Activated T-helper 9 cell treated with anti-CD3 and anti-CD28 coated beads, Interleukin-2, amount 50 U/mL, for 16 hours (primary cell): ENCODE measurements at places on chromosomes 7 and 10.

- no peak for DNase-seq
These were observed 52.6 kb downstream of the EVX1 start for GRCh38 chr7:27295236-27295635.

- DNase-seq = no peak
These were observed 982 bp downstream of the PGAM1 start for GRCh38 chr10:97426776-97427570.

DNA sequence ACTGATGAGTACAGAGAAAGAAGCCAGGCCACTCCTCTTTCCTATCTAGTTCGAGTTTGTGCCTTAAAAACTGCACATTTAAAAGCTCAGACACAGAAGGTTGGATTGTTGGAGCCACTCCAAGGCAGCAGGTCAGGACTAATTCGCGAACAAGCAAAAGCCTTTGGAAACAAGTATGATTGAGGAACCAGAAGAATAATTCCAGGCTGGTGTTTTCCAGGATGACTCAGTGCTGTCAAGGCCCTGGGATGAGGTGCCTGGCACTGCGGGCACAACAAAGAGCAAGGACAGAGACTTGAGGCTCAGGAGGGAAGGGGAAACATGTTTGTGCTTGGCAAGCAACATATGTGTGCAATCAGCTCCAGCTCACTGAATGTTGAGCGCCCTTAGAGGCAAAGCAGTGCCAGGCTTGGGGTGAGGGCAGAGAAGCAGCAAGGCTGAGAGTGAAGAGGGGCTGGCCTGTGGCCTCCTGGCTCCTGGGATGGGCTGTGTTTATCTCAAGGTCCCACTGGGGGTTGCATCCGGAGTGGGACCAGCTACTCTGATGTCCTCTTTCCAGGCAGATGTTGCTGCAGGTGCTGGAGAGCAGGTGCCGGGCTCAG is 44.1 kb downstream of the VSTM4 start:
- no peak for DNase-seq

GRCh38 chr10:59075576-59075975 is 100.9 kb upstream of the PHYHIPL start:
- DNase-seq = no peak

DNA sequence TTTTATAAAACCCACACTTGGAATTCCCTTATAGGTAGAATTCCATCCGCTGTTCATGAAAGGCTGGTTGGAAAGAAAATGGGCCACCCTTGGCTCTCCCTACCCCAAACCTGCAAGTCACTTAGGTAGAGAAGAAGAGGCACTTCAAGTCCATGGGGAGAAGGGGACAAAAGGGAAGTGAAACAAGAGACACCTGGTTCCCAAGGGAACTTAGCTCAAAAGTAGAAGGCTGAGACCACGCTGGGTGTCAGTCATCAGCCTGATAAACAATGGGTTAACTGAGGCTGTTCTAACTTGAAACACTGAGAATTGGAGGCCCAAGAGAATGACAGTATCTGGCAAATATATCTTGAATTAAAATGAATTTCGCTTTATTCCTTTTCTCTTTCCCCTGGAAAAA is 330.8 kb upstream of the NFE2L3 start:
- DNase-seq = no peak

DNA sequence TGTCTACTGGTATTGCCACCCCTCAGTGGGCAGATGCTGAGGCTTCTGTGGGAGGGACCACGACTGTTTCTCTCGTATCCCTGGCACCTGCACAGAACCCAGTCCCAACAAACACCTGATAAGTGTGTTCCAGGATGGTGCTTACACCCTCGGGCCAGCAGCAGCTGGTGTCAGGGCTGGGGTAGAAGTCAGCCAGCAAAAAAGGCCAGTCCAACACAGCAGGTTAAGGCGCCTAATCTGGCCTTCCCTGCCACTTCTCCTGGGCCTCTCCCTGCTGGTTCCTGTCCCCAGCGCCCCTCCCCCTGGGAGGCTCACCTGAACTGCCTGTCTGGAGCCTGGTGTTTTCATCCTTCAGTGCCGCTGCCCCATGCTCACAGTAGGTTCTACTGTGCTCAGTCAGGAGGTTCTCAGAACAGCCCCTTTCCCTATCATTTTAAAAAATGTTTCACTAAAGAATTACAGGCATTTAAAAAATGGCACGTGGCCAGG is 20.0 kb downstream of the PODXL start:
- no peak for DNase-seq

DNA sequence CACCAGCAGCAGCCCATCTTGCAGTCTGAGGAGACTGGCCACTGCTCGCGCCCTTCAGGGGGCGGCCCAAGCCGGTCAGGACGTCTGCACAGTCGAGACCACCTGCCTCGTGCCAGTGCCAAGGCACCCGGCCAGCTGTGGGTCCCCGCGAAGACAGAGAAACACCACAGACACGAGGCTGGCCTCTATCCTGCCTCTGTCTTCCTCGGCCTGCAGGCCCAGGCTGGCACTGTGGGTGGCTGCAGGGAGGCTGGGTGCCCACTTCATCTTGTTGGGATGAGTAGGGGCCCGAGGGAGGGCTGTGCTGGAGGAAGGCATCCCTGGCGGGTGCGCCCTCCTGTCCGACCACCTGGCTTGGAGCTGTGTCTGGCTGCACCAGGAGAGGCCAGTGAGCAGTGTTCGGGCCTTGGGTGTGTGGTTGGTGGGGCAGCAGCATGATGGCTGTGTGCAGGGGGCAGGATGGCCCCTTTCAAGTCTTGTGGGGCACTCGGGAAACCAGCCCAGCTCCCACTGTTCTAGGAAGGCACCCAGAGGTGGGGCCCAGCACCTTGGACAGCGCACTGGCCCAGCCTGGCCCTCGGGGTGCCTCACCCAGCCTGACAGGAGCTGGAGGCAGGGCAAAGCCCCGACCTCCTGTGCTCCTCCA is 7.3 kb downstream of the DPYSL4 start:
- DNase-seq = no peak

- DNase-seq = no peak
These were observed 30.6 kb upstream of the RAPGEF5 start for GRCh38 chr7:22387583-22387982.

DNA sequence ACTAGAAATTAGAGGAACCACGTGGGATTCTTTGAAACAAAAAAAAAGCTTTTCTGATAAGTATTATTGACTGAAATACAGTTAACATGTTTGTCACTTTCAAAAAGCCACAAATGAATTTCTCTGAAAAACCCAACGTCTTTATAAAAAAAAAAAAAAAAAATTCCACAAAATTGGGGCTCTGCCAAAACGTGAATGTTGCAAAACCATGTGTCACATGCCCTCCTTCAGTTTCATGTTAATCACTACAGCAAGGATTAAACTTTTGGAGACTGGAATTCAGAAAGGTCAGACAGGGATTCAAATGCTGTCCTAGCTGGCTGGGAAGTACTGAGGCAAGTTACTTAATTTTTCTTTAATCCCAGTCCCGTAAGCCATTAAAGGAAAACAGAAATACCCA is 278.0 kb upstream of the KLF14 start:
- no peak for DNase-seq

DNA sequence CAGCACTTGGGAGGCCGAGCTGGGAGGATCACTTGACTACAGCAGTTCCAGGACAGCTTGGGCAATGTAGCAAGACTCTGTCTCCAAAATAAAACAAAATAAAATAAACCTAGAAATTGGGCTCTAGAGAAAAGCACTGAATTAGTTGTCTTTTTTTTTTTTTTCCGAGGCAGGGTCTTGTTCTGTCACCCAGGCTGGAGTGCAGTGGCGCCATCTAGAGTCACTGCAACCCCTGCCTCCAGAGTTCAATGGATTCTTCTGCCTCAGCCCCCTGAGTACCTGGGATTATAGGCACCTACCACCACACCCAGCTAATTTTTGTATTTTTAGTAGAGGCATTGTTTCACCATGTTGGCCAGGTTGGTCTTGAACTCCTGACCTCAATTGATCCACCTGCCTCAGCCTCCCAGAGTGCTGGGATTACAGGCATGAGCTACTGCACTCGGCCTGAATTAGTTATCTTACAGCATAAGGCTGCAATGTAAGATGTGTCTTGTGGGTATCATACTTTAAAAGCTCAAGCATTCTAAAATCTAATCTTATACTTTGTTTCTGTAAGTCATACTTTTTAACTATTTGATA is 12.8 kb downstream of the MEIG1 start:
- DNase-seq = peak; percentile 19

- DNase-seq = no peak
These were observed 1148.5 kb upstream of the CELF2 start for GRCh38 chr10:9869205-9869604.

DNA sequence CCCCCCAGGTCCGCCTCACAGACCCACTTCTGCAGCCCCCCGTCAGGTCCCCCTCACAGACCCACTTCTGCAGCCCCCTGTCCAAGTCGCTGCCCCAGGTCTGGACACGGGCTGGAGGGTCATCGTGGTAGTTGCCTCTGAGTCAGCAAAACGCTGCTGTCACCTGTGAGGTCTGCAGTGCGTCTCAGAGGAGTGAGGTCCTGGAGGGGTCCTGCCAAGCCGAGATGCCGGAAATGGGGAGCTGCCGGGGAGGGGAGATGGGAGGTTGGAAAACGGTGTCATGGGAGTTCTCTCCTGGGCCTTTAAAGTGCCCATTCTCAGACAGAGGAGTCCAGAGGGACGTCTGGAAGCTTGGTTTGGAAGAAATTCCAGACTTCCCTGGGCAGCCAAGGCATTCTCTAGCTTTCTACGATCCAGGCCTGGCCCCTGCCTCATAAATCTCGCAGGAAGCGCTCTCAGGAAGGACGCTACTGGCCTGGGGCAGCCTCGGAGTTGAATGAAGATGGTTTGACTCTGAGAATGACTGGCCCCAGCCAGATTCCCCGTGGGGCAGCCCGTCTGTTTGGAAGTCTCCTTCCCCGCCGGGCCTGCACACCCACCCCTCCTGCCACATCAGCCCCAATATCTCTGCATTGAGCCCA is 38.7 kb downstream of the CALML3 start:
- no peak for DNase-seq

DNA sequence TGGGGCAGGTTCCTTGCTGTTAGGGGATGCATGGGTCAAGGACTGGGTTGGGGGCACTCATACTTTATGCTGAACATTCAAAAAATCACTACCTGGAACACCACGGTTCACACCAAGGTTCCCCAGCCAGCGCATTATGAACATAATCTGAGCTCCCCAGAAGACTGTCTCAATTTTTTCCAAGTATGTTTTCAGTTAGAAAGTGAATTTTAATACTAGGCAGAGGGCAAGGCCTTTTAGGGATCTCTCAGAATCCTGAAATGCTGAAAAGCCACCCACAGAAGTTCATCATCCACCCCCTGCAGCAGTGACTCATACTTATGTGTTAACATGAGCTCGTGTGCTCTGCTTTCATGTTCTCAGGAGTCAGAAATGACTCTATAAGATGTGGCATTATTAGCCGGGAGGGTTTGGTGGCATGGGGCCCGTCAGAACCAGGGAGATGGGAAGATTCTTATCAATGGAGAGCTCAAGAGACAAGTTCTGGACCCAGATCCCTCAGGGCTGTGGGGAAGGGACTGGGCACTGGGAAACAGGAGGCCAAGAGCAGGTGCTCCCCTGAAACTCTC is 185.2 kb upstream of the ITGB1 start:
- peak; percentile 29 for DNase-seq

DNA sequence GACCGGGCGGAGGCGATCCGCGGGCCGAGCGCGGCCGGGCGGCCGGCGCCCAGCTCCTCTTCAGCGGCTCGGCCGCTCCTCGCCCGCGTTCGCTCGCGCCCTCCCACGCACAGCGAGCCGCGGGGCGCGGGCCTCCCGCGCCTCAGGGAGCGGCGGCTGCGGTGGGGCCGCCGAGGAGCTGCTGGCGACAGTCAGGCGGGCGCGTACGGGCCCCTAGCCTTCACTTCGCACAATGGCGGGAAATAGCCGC is at the start of gene MCMBP:
Gene MCMBP (minus strand): TSS at position 234 of the 250 bp plus-strand sequence. CDS start 259 bp downstream, outside the sequence.
- DNase-seq = no peak

DNA sequence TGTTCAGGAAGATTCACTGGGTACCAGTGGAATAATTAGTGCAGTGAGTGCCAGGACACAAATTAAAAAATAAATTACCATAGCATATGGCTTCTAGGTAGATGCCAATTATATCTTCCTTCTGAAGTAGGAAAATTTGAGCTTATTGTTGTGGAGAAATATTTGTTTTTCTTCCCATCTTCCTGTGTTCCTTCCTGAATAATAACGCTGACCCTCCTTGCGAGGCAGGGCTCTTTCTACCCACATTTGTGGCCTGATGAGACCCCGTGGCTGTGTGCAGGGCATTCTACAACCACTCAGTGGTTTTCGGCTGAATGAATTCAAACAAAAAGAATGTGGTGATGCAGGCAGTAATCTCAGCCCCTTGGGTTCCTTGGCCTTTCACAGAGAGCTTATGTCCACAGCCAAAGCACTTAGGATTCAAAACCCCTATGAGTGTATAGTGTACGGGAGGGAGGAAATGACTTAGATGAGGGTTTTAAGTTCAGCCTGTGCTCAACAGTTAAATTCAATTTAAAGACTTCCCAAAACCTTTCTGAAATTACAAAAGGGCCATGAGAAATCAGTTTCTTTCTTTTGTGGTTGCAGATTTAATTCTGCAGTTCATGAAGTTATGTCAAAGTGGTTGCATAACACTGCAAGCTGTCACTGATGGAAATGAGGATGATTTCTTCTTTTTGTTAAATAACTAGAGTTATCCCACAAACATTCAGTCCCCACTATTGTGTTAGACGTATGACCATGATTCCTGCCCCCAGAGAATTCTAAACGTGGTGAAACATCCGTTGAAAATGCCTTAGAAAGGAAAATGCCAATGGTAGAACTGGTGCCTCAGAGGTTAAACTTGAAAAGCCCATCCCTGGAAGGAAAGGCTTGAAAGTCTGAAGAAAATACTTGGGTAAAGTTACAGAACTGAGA is 255.3 kb downstream of the FZD1 start:
- no peak for DNase-seq

DNA sequence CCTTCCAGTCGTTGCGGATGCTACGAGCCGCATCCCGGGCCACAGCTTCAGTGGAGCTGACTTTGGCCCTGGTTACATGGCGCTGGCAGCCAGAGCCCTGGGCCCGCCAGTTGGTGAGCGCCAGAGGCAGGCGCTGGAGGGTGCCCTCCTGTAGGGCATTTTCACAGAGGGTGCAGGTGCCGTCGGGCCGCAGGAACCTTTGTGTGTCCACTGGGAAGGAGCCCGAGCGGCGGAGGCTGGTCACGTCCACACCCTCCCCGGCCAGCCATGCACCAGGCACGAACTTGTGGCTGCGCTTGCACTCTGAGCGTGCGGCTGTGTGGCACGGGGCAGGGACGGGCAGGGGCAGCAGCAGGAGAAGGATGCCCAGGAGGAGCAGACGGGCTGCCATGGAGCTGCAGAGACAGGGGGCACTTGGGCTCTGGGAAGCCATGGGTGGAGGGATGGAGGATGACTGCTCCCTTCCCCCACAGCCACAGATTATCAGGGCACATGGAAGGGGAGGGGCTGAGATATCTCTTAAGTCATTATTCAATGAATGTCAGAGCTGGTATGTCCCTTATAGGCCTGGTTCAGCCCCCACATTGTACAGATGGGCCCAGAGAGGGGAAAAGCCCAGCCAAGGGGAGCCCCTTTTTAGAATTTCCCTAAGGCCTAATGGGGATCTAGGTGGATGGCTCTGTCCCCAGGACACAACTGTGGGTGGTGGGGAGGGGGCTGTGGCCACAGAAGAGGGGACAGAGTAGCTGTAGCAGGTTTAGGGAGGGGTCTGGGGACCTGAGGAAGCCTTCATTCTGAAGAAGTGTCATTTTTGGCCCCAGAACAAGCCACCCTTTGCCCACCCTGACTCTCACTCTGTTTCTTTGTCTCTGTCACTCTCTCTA is 1.8 kb downstream of the PRF1 start:
- no peak for DNase-seq
